ENCODE measurements at places on chromosomes 7 and 10. TPM values are rescaled to one million over a fixed set of nuclear protein-coding genes. Genes with fewer than 3 reads are reported as not detected.

GRCh38 chr10:72782649-72783330 lies 90.8 kb downstream of the MCU start:
- no peaks in the 10 kb centered on the region for H3K27me3 ChIP-seq
- H3K27ac ChIP-seq, result no peak overlapping the region
- no peak overlapping the region for H3K4me3 ChIP-seq
- H3K4me1 ChIP-seq, result no peaks in the 10 kb centered on the region
- H3K36me3 ChIP-seq, result no peaks in the 10 kb centered on the region

- H3K4me1 ChIP-seq, result no peaks in the 10 kb centered on the region
- H3K4me3 ChIP-seq, result no peak overlapping the region
- no peak for DNase-seq
- H3K27me3 ChIP-seq, result peaks cover 6% of the 10 kb centered on the region
- no peak overlapping the region for H3K27ac ChIP-seq
Observed at GRCh38 chr10:132876993-132877431, 65.4 kb downstream of the CFAP46 start.

DNA sequence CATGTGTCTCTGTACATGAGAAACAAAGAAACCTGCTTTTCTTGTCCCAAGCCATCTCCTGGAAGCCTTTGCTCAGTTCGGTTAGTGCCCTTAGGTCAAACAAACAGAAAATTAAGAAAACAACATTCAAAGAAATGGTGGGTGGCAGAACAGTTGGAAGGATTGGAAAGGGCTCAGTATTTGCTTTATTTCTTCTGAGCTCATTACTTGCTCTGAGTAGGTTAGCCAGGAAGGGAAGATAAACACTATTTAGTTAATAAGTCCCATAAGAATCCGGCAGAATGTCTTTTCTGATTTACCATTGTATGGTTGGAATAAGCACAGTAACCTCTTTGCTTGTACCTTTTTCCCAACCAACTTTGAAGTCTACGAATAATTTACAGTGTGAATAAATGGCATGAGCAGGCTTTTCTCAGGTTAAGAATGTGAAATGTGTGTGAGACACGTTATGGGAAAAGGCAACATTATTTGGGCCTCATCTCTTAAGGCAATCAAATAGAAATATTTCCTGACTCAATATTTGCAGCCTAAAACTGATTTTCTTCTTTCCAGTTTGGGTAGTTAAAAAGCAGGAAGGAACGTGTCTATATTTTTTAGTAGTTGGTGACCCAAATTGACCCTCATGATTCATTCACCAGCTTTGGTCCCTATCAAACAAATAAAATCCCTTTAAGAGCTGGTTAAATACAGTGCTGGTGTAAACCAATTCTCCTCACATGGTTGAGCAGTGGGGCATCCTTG lies 158.5 kb downstream of the DKK1 start:
- no peak for DNase-seq
- H3K27ac ChIP-seq, result no peak overlapping the region
- no peaks in the 10 kb centered on the region for H3K4me1 ChIP-seq
- H3K27me3 ChIP-seq, result no peaks in the 10 kb centered on the region
- no peak overlapping the region for H3K4me3 ChIP-seq

The NPC1L1 gene
- total RNA-seq, result not detected

The ZNF488 gene
- total RNA-seq, result not detected

GRCh38 chr7:1895664-1896515 lies 225.8 kb downstream of the ELFN1 start:
- no peaks in the 10 kb centered on the region for H3K27me3 ChIP-seq
- no peaks in the 10 kb centered on the region for H3K4me1 ChIP-seq
- DNase-seq, result no peak
- no peak overlapping the region for H3K4me3 ChIP-seq
- H3K36me3 ChIP-seq, result no peaks in the 10 kb centered on the region
